ENCODE measurements at places on chromosomes 5 and 9.

- DNase-seq: no peak
These were observed at the start of gene PCDHB5 for GRCh38 chr5:141135030-141135717. Gene PCDHB5 (plus strand): TSS chr5:141135206. CDS start chr5:141135435, 229 bp downstream.

DNA sequence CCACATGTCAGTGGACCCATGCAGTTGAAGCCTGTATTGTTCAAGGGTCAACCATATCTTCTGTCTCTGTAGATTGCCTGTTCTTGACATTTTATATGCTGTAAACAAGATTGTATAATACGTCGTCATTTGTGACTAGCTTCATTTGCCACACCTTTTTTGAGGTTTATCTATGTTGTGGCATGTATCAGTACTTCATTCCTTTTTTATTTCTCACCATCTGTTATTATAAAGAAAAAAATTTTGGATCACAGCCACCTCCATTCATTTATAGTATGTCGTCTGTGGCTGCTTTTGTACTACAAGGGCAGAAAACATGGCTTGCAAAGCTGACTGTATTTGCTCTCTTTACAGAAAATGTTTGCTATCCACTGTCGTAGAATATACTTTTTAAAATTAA, 72.4 kb downstream of the TEK start:
- no peak for DNase-seq

- no peak for DNase-seq
These were observed 3.0 kb downstream of the NKX2-5 start for GRCh38 chr5:173231996-173232498.

DNA sequence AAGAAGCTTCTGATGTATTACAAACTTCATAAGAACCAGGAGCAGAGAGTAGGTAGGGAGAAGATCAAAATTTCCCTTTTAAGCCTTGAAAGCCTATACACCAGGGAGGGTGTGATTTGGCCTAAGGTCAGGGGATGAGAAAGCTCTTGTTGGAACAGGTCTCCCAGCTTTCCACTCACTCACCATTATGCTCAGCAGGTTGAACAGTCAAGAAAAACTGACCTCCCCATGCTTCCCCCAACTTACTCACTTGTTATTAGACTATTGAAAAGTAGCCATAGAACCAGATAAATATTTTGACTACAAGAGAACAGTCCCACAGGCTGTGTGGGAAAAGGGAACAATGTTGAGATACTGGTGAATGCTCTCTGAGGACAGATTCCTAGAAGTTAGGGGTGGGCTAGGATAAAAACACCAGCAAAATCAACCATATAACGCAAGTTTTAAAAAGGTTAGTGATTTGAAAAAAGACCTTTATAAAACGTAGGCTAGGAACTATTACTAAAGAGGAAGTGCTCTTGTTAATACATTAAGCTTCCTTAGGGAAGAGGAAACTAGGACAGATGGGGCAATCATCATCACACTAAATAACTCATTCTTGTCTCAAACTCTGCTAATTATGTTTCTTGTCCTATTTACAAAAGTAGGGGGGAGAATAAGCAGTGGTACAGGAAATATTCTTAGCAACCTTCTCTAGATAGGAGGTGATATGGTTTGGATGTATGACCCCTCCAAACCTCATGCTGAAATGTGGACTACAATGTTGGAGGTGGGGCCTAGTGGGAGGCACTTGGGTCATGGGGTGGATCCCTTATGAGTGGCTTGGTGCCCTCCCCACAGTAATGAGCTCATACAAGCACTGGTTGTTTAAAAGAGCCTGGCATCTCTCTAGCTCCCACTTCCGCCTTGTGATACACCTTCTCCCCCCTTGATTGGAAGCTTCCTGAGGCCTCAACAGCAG, 31.0 kb downstream of the PCDHGC5 start:
- no peak for DNase-seq

DNA sequence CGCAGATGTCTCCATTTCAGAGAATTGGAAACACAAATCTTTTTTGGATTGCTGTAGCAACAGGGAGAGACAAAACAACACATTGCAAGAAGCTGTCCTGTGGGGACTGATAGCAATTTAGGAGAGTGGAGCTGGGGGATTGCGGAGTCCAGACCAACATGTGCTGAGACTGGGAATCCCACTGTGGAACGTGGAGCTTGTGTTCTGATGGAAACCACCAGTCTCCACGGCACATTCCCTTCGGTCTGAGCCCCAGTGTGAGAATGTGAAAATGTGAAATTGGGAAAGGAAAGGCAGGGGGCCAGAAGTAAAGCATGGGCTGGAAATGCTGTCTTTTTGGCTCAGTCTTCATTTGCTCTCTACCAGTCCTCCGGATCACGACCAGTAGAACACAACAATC, 348.8 kb upstream of the TNC start:
- no peak for DNase-seq

DNA sequence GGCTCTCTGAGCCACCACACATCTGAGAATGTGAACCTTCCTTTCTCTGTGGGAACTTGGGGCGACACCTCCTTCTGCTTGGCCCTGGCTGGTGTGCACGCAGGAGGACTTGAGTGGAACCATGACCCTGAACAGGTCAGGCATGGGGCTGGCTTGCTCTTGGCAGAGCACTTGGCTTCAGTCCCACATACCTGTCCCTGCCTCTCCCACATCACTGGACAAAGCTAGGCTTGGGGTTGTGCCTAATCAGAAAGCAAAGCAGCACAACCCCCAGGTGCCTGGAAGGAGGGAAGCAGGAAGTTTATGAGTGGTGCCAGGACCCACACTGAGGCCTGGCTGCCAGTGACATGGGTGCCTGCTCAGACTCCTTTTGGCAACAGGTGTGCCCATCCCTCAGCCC, 13.2 kb downstream of the GADD45G start:
- DNase-seq: no peak

DNA sequence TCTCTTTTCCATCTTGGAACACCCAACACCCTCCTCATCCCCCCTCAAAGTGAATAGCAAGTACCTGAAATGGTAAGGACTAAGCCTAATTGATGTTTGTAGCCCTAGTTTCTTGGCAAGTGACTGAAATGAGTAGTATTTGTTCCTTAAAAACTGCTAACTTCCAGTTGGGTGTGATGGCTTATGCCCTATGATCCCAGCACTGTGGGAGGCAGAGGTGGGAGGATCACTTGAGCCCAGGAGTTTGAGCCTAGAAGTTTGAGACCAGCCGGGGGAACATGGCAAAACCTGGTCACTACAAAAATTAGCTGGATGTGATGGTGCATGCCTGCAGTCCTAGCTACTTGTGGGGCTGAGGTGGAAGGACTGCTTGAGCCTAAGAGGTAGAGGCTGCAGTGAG, 44.1 kb downstream of the ZFR start:
- no peak for DNase-seq

DNA sequence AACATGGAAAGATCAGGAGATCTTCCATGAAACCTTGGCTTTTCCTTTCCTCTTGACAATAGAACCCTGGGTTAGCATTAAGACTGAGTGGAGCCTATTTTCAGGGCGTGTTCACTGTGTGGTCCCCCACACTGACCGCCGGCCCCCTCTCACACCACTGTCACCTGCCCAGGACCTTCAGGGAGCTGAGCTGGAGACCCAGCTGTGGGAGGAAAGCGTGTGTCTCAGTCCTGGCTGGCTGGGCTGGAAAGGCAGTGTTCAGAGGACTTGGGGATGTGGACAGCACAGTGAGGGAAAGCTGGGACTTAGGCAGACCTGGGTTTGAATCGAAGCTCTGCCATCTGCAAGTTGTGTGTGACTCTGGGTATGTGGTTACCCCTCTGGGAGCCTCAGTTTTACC, 268.1 kb downstream of the NSG2 start:
- no peak for DNase-seq

- no peak for DNase-seq
These were observed 3.2 kb upstream of the UHRF2 start for GRCh38 chr9:6409811-6410210.

- no peak for DNase-seq
These were observed 8.8 kb upstream of the FCN2 start for GRCh38 chr9:134871697-134872340.
